SK-N-DZ (cell line): ENCODE measurements at places on chromosomes 1 and 21.

DNA sequence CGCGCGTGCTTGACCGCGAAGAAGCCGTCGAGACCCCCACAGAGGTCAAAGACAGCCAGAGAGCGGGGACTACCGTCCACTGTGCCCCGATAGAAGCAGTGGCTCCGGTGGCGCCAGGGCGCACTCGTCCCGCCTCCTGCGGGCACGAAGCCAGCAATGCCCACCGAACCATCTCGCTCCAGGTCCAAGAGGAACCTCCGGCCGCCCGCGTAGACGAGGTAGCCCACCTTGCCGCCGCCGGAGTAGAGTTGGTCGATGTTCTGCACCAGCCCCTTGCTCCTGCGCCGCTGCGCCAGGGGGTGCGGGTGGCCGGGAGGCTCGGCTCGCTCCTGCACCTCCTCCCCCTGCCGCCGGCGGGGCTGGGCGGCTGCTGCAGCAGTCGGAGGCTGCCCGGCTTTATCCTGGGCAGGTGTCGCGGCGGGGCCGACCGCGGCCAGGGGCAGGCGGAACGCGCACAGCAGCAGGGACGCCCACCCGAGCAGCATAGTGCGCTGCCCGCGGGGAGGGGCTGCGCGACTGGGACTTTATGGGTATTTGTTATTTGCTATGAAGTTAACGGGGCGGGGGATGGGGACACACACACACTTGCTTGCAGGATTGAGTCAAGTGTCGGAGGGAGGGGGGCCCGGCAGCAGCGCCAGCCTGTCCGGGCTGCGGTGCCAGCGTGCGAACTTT lies 844 bp downstream of the ADAMTS5 start:
- DNase-seq = no peak

DNA sequence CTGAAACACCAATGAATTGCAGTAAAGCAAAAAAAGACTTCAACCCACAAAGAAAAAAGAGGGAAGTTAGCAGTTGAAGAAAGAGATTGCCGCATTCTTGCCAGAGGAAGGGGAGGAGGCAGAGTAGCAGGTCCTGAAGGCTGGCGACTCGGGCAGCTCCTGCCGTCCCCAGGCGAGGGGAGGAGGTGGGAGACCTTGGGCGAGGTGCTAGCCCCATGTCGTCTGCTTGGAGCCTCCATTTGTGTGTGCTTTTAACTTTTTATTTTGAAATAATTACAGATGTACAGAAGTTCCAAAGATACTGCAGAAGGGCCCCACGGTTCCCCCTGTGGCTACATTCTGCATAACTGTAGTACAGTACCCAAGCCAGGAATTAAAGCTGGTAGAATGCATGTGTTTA lies 6.7 kb downstream of the TRPM2 start:
- DNase-seq = no peak

- DNase-seq = no peak
Measured at GRCh38 chr1:168970926-168971659, 135.4 kb upstream of the ATP1B1 start.

DNA sequence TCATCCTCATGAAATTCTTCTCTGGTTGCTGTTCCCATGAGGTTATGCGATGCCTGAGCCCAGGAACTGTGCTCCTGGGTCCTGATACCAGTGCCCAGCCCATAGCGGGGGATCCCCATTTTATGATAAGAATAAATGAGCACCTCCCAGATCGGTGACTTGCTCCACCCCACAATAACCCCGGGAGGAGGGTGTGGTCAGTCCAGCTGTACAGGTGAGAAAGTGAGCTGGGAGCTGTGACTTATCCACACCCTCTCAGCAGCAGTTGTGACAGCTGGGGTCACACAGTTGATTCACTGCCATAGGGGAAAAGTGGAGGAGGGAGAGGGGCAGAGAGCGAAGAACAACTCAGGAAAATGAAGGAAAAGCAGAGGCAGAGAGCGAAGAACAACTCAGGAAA lies 33.4 kb downstream of the OR2G3 start:
- DNase-seq = no peak

GRCh38 chr1:159828581-159829272 lies 2.1 kb downstream of the SLAMF8 start:
- no peak for DNase-seq

- DNase-seq = peak; percentile 20
Measured at GRCh38 chr1:100036718-100037655, 67.2 kb downstream of the SLC35A3 start.

- DNase-seq = no peak
Measured at GRCh38 chr1:244705261-244706234, 52.6 kb downstream of the DESI2 start.

DNA sequence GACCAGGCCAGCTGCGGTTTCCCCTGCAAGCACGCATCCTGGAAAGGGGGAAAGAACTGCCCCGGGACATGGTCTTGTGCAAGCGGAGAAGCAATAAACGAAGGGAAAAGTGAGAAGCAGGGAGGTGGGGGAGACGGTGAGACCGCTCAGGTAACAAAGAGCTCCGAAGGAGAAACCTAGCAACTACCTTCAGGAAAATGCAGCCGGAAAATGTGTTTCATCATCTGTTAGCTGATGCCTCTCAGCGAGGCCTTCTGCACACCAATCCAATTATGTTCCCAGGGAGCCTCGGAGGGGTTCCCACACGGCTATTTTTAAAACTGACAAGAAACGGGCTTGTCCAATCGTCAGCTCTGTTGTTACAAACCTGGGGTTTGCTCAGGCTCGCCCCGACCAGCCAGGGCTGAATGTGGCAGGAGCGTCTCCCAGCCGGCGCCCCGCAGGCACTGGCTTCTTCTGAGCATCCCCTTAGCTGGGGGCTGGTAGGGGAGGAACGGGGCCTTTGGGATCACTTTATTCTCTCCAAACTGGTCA lies 3.4 kb downstream of the RIPK4 start:
- no peak for DNase-seq

DNA sequence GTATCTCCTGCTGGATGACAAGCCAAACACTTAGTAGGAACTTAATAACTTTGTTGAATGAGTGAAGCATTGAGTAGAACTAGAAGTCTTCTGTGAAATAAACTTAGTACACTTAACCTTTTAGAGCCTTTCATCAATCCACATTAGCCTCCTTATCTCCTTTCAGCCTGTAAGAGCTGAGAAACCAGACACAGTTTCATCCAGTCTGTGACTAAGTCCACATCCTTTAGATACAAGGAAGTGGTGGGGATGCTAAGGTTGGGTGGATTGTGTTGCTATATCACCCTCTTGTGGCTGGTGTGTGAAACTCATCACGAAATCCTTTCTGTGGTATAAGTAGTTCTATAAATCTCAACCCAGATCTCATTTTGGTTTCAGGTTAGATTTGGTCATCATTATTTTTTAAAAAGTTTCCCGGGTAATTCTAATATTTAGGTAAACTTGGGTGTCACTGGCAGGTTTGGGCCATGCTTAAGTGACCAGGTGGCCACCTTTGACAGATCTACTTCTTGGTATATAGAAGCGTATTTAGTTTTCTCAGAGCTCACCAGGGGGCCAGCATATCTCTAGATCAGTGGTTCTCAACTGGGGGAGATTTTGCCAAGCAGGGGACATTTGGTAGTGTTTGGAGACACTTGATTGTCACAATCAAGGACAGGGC lies 27.8 kb upstream of the CD84 start:
- DNase-seq = peak; percentile 56

GRCh38 chr1:223460566-223461189 lies 67.5 kb downstream of the CCDC185 start:
- DNase-seq = no peak

GRCh38 chr1:163471779-163472650 lies 150.3 kb downstream of the NUF2 start:
- DNase-seq = no peak

DNA sequence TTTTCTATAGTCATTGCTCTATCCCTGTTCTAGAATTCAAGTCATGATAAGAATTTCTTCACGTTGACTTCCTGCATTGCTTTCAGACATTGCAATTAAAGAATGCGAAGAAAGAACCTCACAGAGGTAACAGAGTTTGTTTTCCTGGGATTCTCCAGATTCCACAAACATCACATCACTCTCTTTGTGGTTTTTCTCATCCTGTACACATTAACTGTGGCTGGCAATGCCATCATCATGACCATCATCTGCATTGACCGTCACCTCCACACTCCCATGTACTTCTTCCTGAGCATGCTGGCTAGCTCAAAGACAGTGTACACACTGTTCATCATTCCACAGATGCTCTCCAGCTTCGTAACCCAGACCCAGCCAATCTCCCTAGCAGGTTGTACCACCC lies 10.6 kb downstream of the APCS start:
- DNase-seq = no peak

GRCh38 chr1:183612407-183612806 lies 22.1 kb upstream of the NCF2 start:
- DNase-seq = no peak

DNA sequence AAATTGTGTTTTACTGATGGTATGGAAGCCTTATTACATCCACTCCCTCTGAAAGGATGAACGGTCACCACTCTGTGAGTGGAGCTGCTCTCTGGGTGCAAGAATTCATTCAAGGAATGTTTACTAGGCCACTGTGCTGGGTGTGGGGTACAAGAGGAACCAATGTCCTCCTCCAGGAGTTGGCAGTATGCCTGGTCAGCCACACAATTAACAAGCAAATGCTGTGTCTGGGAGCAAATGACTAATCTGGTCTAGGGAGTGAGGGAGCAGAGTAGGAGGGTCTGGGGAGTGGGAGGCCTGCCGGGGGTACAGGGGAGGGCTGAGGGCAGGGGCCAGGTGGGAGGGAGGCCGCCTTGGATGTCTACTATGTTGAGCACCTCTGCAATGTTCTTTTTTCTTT lies 27.2 kb upstream of the TDRD10 start:
- no peak for DNase-seq
